Effector memory CD4-positive, alpha-beta T cell (primary cell): ENCODE measurements at places on chromosomes 3 and 15.

- DNase-seq: no peak
Observed at GRCh38 chr15:47844437-47844836, 127.1 kb downstream of the SEMA6D start.

DNA sequence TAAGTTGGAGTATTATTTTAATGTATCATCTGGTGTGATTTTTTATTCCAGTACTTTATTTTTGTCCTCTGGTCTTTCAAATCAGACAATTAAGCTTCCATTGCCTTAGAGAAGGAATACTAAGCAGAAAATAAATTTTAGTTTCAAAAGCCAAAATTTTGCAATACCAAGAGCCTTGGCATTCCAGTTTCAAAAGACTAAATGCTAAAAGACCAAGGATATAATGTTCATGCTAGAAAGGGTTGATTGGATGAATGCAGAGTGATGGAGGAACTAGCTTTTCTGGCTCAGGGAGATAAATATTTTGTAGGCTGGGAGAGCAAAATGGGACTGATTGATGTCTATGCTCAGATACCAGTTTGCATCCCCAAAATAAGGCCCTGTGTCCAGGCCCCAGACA lies 6.2 kb downstream of the CD200 start:
- DNase-seq: no peak

DNA sequence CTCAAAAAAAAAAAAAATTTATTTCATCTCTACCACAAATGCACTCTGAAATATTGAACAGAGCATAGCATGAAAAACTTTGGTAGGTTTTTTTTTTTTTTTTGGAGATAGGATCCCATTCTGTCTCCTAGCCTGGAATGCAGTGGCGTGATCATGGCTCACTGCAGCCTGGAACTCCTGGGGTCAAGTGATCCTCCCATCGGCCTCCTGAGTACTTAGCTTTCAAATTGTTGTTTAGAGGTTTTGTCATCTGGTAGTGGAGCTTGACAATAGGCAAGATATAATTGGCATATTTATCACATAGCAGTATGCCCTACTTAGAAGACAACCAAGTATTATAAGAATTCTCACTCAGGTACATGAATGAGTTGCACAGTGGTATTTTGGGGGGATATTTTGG lies 234.2 kb upstream of the ST8SIA2 start:
- DNase-seq: no peak

DNA sequence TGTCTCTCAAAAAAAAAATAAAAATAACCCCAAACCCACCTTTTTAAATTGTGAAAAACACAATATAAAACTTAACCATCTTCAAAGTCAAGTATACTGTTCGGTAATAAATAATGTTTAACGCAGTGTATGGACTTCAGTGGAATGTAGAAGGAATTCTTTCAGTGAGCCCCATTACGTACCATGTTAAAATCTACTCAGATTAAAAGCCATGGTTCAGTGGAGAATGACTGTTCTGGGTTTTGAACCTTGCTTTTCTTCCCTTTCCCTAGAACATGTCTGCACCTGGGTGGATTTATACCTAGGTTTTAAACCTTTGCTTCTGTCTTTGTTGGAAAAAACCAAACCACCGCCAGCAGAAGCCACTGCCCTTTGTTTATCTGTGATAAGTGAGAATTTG lies 27.5 kb downstream of the DAG1 start:
- DNase-seq: no peak

DNA sequence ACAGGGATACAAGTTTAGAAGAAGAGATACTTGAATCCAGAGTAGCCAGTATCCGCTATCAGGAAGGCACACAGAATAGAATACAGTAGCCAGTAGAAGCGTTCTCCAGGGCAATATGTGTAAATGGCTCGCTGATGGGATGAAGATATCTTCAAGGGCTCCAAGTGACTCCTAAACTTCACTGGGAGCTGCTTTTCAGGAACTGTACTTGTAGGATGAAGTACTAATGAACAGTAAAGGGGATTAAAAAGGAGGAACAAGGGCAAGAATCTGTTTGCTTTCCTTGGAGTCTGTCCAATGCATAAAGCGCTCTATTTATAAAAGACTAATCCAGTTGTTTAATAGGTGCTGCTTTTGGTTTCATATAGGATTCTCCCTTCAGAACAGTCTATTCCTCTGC lies 78.4 kb downstream of the THRB start:
- no peak for DNase-seq

GRCh38 chr3:58101499-58102389 lies 93.5 kb downstream of the FLNB start:
- DNase-seq: no peak

GRCh38 chr3:154018100-154018696 lies 103.0 kb upstream of the ARHGEF26 start:
- DNase-seq: peak; percentile 8

GRCh38 chr3:194860725-194861124 lies 175.0 kb downstream of the FAM43A start:
- no peak for DNase-seq

- no peak for DNase-seq
Observed at GRCh38 chr15:53808058-53808706, 48.7 kb upstream of the WDR72 start.

DNA sequence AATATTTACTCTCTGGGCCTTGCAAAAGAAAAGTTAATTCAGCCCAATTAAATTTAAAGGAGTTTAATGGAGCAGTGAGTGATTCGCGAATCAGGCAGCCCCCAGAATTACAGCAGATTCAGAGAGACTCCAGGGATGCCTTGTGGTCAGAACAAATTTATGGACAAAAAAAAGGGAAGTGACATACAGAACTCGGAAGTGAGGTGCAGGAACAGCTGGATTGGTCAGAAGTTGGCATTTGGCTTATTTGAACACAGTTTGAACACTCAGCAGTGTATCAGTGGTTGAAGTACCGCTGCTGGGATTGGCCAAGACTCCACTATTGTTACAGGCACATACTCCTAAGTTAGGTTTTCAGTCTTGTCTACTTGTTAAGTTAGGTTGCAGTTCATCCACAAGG lies 145.0 kb upstream of the GAP43 start:
- no peak for DNase-seq

- no peak for DNase-seq
Observed at GRCh38 chr15:88491158-88491557, 23.6 kb downstream of the MRPS11 start.

DNA sequence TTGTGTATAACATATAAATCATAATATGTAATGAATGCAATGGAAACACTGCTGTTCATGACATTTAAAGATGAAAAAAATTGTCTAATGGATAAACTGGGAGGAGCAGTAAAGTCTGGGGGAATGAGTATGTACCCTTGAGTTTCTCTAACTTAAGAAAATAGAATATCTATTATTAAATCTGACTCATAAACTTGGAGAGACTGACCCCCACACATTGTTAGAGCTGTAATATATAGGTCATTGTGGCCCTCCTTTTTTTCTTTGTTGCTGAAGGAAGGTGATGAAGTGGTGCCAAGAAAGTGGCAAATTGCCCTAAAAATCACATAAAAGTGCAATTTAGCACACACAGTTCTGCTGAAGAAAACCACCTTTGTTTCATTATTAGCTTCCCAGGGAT lies 389.8 kb upstream of the RARB start:
- DNase-seq: no peak

DNA sequence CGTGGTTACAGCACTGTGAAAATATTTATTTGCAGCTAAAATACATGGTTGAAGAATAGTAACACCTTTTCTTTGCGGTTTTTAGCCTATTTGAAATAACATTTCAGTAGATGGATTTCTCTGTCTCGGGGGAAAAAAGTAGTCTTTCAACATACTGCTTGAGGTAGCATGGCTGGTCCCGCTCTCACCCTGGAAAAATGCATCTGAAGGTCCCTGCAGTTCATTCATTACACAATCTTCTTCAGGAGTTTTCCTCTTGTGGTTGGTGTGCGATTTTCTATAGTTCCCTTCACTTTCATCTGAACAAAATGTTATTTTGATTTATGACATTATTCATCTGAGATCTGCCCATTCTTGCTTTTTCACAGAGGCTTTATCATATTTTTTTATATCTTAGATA lies 75.9 kb downstream of the STRIT1 start:
- no peak for DNase-seq

DNA sequence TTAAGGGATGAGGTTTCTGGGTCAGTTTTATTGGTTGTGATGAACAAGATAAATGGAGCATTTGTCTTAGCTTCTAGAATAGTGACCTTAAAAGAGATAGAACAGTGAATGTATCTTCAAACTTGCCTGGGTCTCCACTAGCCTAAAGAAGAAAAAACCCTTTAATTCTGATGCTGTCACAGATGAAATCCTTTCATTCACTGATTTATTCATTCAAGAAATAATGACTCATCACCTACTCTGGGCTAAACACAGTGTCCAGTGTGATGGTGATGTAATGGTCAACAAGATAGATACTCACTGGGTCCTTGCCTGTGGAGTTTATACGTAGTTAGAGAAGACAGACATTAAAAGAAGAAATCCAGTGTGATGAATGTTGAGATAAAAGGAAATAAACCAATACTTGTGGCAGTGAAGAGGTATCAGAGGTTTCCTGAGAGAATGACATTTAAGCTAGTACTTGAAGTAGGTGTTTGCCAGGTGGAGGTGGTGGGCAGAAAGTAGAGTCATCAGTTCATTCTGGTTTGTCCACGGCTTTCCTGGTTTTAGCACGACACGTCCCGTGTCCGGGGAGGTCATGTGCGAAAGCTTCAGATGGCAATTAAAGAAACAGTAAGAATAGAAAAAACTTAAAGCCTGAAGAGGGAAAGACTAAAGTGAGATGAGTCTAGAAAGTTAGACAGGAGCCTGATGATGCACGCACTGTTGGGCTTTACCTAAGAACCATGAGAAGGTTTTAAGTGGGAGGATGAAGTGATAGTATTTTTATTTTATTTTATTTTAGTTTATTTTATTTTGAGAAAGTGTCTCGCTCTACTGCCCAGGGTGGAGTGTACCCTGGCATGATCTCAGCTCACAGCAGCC lies 18.5 kb downstream of the PAK2 start:
- DNase-seq: no peak

DNA sequence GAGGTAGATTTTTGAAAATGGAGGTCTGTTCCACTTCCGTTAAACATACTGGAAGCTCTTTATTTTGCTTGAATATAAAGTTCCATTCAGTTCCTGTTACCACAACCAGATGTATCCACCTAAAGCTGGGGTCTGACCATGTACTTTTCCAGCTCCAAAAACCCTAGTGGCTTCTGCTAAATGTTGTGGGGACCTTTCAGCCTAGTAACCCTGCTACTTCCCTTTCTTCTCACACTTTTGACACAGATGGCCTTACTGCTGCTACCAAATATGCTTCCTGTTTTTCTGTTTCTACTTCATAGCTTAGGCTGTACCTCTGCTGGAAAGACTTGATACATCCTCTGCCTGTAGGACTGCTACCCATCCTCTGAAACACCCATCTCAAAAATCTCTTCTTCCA lies 87.8 kb downstream of the COL6A6 start:
- no peak for DNase-seq

DNA sequence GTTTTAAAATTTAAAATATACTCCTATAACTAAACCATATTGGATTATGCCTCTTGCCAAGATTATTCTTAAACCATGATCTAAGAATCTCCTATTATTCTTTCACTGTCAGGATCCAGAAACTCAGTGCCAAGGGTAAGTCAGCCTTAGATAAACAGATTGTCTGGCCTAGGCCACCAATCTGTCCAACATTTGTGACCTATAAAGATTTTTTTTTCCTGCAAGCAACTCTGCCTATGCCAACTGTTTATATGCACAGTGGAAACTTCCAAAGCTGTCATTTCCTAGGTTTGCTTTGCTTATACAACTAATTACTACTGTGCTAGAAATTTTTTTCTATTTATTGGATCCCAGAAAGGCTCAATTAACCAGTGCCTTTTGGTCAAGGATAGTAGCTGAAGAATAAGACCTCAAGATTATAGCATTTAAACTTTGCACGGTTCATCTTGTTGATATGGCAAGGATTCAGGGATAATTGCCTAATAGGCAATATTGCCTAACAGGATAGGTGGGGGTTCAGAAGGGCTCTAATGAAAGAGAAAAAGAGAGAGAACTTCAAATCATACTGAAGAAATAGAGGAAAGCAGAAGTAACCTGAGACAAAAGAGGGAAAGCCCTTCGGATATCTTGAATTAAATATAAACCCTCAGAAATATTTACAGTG lies 22.8 kb downstream of the GAP43 start:
- DNase-seq: no peak

- DNase-seq: no peak
Observed at GRCh38 chr15:33834892-33835743, 133.2 kb upstream of the CHRM5 start.

- no peak for DNase-seq
Observed at GRCh38 chr15:52086011-52086786, 26.4 kb downstream of the BCL2L10 start.

DNA sequence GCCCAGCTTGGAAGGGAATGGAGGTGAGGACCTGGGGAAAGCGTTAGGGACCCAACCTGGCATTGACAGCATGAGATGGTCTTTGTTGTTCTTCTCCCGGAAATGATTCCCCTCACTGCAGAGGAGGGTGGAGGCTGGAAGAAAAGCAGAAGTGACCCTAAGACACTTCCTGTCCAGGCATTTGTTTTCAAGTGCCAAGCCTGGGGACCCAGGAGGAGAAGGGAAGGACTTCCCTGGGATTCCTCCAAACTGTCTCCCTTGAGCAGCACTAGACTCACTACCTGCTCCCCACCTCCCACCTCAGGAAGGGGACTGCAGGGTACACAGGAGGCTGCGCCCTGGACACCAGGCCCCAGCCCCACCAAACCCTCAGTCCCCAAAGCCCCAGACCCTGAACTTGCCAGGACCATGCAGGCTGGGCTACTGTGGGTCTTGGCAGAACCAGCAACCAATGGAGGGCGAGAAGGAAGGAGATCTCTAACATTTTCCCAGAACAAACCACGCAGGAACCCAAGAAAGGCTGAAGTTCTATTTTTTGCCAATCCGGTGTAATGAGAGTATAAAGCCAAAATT lies 9.8 kb upstream of the VIPR1 start:
- DNase-seq: no peak

DNA sequence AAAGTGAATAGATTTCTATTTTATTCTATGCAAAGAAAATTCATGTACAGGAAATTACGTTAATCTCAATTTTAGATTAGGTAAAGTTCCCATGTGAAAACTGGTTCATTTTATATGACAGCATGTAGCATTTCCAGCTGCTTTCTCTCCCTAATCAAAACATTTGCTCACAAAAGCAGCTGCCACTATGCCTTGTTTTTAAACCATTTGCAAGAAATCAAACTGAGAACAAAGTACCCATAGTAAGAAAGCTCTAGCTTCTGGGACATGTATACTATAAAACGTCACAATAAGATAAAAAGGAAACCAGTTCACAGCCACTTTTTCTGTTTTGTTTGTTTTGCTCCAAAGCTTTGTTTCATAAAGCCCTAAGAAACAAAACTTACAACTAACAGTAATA lies 5.0 kb upstream of the CRYBG3 start:
- no peak for DNase-seq

GRCh38 chr15:64507293-64507802 lies 47.0 kb downstream of the ZNF609 start:
- DNase-seq: no peak
